CMK (cell line): ENCODE measurements at places on chromosomes 2 and 18.

GRCh38 chr2:163405298-163405697 is 330.5 kb downstream of the FIGN start:
- no peak for DNase-seq

- no peak for DNase-seq
Measured at GRCh38 chr2:240622531-240623235, 2.6 kb upstream of the GPR35 start.

GRCh38 chr2:240494194-240494793 is 58.8 kb downstream of the GPC1 start:
- DNase-seq, result no peak

DNA sequence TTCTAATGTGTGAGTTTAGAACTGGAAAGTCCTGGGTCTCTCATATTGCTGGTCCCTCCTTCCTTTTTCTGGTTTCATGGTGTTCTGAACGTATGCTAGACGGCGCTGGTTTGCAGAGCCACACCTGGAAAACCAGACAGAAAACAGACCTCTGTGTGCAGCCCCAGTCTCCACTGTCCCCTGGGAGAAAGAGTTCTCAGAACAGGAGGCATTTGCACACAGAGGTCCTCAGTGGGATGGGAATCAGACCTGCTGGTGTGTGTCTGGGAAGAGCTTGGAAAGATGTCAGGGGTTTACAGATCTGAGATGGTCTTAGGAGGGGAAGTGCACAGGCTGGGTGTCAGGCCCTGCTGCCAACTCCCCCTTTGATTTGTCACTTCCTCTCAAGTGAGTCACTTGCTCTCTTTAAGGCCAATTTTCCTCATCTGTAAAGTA is 14.9 kb upstream of the MBP start:
- no peak for DNase-seq

DNA sequence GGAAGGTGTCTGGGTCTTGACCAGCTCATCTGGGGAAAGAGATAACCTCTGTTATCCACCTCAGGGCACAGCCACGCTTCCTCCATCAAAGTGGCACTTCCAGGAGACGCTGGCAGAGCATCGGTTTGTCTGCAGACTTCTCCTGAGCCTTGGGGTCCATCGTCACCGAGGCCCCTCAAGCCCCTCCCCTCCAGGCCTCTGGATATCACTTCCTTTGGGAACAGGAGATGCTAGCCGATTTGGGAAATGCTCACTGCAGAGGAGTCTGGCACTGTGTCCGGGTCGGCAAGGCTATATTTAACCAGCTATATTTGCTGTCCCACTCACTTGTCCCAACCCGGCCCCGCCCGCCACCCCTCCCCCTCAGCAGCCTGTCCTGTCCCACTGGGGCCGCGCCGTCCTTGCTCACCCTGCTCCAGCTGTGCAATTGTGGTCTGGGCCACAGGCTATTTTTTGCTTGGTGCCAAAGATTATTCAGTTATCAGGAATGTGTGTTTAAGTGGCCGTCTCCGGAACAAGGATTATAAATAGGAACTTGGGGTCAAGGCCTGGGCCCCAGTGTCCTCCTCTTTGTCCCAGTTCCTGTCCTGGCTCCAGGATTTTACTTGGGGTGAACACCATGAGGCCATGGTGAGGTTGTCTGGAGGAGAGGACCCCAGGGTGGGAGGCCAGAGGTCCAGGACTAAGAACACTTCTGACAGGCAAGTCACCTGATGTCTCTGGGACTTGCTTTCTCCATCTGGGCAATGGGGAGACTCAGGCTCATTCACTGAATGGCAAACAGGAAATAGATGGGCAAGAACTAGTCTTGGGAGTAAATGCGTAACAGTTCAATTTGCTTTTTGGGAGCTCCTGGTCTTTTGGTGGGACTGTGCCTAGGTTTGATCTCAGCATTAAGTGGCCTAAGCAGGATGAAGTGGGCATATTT is 263.6 kb downstream of the DYSF start:
- peak; percentile 32 for DNase-seq
